Urinary bladder (tissue), 4 donors: ENCODE measurements at places on chromosomes 3 and 15. TPM values are rescaled to one million over a fixed set of nuclear protein-coding genes. Genes with fewer than 3 reads are reported as not detected.

GRCh38 chr15:91478717-91479191 lies 374.8 kb upstream of the SLCO3A1 start:
- no peak for DNase-seq

DNA sequence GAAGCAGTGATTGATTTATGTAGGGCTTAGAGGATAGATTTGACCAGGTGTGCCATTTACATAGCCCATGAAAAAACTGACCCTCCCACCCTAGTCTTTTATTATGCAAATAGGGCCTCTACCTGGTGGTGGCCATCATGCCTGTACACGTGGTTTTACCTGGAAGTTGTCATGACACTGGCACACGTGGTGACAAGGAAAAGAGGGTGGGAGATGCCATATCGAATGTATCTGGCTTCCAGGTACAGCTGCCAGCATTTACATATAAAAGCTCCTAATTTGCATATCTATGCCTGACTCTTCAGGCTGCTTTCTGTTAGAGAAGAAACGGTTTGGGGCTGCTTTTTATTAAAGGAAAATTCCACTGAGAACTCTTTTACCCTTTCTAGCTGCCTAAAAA lies 35.0 kb upstream of the DNAJC13 start:
- DNase-seq = no peak

GRCh38 chr3:49647741-49648140 lies 26.4 kb upstream of the APEH start:
- no peak for DNase-seq

DNA sequence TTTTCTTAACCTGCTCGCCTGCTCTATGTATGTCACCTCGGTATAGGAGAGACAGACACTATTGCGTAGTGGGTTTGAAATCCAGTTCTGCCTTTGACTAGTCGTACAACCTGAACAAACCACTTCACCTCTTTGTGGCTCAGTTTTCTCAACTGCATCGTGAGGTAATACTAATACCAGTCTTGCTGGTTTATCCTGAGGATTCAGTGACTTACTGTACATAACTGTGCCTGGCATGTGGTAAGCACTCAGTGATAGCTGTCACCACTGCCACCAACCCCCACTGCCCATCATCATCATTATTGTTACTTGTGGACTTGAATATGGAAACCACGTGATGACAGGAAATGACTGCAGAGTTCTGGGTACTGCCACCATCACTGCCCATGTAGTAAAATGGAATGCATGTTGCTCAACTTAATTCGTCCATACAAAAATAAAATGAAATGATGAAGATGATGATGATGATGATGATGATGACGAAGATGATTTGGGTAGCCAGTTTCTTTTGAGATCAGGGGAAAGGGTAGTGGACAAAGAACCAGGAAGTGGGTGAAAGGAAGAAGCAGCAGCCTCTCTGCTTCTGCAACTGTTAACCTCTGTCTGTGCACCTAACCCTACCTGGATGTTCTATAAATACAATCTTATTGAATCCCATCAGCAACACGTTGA lies 228.1 kb downstream of the FEZF2 start:
- no peak for DNase-seq

- no peak for DNase-seq
Observed at GRCh38 chr3:40309925-40310695, 603 bp downstream of the EIF1B start.

- no peak for DNase-seq
Observed at GRCh38 chr15:96322536-96323318, 7.8 kb upstream of the NR2F2 start.

DNA sequence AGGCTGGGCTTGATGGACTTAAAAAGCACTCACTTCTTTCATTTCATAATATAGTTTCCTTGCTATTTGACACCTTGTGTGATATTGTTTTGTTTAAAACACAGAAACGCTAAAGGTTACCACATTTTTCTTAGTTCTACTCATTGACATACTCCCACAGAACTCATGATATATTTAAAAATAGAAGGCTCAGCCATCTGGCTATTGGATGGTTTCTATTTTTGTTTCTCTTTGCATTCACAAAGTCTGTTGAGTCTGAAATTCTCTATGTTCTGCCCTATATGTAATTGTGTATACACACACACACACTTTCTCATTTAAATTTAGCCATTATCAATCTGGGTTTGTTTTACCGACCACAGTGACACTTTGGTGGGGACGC lies 128.2 kb downstream of the SOX2 start:
- DNase-seq = no peak

DNA sequence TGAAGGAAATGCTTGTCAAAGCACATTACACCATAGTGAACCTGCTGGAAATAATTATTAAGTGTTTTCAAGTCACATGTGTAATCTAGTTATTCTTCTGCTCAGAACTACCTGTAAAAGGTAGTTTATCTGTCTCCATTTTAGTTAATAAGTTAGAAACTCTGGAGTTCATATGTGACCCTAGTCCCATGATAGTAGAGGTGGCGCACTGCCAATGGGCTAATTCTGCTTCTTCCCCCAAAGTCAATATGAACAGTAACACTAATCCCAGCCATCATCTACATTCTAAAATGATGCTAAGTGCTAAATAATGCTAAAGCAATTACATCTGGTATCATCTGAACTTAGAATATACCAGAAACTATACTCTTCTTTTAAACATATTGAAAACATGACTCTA lies 361.0 kb upstream of the NECTIN3 start:
- no peak for DNase-seq

DNA sequence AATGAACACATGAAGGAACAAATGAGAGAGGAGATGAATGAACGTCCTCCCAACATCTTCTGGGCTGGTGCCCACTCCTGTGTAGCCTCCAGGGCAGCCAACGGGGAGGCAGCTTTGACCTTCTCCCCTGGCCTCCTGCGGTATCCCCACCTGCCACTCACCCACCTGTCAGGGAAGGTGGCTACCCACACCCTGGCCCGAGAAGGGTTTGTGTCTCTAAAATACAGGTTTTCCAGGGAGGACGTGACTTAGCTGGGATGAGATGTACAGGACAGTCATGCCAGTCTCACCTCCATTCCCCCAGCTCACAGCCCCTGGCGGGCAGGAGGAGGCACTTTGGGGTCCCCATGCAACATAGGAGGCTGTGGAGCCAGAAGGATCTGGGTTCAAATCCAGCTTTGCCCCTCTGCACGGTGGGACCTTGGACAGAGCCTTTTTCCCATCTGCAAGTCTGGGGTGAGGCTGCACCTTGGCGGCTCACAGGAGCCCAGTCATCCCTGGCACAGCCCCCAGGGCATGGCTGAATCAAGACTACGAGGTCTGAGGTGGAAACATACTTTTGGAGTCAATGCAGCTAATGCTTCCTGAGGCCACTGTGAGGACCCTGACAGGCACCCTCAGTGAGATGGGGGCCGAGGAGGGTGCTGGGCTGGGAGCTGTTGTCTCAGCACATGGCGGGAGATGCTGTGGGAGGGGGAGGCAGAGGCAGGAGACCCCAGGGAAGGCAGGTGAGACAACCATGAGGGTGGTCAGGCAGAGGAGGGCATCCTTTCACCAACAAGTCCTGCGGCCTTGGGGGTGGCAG lies 11.1 kb upstream of the PLXND1 start:
- no peak for DNase-seq

DNA sequence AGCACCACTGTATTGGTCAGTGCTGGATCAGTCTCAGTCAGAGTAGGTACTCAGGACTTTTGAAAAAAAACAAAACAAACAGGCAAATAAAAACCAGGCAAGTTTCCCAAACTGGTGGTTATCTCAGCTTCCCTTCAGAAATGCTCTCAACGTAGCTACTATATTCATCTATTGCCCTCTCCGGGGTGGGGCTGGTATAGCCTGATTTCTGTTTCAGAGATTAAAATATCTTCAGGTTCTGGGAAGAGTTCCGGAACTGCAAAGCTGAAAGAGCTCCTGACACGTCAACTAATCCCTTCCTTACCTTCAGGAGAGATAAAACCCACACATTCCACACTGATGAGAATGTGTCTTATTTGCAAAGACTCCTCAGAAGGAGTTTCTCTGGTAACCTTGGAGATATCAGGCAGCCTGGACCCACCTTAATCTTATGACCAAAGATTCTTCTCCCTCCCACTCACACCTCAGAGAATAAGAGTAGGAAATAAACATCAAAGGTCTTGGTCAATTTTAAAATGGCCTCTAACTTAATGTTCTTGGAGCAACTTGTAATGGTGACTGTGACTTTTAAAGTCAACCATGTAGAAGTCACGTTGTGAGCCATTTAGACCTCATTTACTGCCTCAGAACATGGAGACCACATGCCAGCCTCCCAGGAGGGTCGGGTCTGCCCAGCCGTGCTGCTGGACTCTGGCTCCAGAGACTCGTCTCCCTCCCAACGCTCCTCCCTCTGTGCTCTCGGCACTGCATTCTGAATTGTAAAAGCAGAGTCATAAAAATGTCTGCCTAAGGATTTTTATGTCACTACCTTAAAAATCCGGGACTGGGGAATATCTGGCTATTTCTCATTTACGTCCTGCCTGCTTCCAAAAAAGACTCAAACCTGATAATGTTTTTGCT lies 53.8 kb downstream of the CDCP1 start:
- no peak for DNase-seq

DNA sequence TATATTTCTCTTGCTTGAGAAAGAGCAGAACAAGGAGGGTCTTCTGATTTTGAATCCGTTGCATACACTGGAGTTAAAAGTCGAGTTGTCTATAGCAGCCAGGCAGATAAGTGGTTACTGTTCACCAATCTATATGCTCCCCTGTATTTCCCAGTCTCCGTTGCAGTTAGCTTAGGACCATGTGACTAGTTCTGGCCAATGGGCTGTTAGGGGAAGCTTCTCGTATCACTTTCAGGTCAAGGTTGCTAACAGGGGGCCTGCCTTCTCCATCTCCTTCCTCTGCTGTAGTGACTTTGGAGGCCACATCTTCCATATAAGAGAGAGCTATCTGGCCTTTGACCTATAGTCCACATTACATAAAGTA lies 188.5 kb upstream of the KBTBD8 start:
- no peak for DNase-seq

GRCh38 chr3:149327156-149327555 lies 6.3 kb downstream of the TM4SF18 start:
- no peak for DNase-seq

- no peak for DNase-seq
Observed at GRCh38 chr3:105801397-105801796, 67.4 kb downstream of the CBLB start.

Gene BFSP2
- total RNA-seq = not detected

Gene SHC4
- total RNA-seq = 8.8 TPM

Gene TRIM42
- total RNA-seq = not detected
